Articular chondrocyte of knee joint (primary cell): ENCODE measurements at places on chromosomes 5 and 9. TPM values are rescaled to one million over a fixed set of nuclear protein-coding genes. Genes with fewer than 3 reads are reported as not detected.

RNF183 gene
- not detected in 2 replicates for total RNA-seq

MUSK gene
- total RNA-seq = 0.39 and 0.97 TPM in 2 replicates

SLC1A3 gene
- 0.26 and 0.65 TPM in 2 replicates for total RNA-seq

TEX10 gene
- total RNA-seq = 29.7 and 31.5 TPM in 2 replicates

MARCHF11 gene
- total RNA-seq = not detected in 2 replicates

DOLPP1 gene
- total RNA-seq = 8.4 and 8.6 TPM in 2 replicates

MCC gene
- 39.5 and 43.6 TPM in 2 replicates for total RNA-seq

NEUROG1 gene
- total RNA-seq = not detected in 2 replicates

ZFR gene
- 98.9 and 129 TPM in 2 replicates for total RNA-seq

SPRY4 gene
- total RNA-seq = 11.9 and 27.2 TPM in 2 replicates

CCDC69 gene
- total RNA-seq = 3.9 and 6.1 TPM in 2 replicates

QRFP gene
- total RNA-seq = not detected in 2 replicates

SMC5 gene
- total RNA-seq = 59.0 and 59.8 TPM in 2 replicates

FGF1 gene
- total RNA-seq = 124 and 141 TPM in 2 replicates

LCN1 gene
- not detected in 2 replicates for total RNA-seq

C5orf46 gene
- total RNA-seq = 0.39 TPM in 1 of 2 replicates, not detected in the other

PCDHA3 gene
- 0.11 and 0.26 TPM in 2 replicates for total RNA-seq

RICTOR gene
- 44.0 and 45.2 TPM in 2 replicates for total RNA-seq

FSD1L gene
- 6.9 and 8.6 TPM in 2 replicates for total RNA-seq

GABRA1 gene
- total RNA-seq = not detected in 2 replicates

RAI14 gene
- 98.5 and 139 TPM in 2 replicates for total RNA-seq

EGFL7 gene
- total RNA-seq = 7.1 and 9.2 TPM in 2 replicates

SPINK1 gene
- total RNA-seq = not detected in 2 replicates

CYLC2 gene
- total RNA-seq = not detected in 2 replicates

PRKACG gene
- not detected in 2 replicates for total RNA-seq

FAM163B gene
- not detected in 2 replicates for total RNA-seq

AFF4 gene
- 98.7 and 99.9 TPM in 2 replicates for total RNA-seq

SLC34A3 gene
- total RNA-seq = not detected in 2 replicates
